ENCODE measurements at places on chromosomes 16 and 17.

DNA sequence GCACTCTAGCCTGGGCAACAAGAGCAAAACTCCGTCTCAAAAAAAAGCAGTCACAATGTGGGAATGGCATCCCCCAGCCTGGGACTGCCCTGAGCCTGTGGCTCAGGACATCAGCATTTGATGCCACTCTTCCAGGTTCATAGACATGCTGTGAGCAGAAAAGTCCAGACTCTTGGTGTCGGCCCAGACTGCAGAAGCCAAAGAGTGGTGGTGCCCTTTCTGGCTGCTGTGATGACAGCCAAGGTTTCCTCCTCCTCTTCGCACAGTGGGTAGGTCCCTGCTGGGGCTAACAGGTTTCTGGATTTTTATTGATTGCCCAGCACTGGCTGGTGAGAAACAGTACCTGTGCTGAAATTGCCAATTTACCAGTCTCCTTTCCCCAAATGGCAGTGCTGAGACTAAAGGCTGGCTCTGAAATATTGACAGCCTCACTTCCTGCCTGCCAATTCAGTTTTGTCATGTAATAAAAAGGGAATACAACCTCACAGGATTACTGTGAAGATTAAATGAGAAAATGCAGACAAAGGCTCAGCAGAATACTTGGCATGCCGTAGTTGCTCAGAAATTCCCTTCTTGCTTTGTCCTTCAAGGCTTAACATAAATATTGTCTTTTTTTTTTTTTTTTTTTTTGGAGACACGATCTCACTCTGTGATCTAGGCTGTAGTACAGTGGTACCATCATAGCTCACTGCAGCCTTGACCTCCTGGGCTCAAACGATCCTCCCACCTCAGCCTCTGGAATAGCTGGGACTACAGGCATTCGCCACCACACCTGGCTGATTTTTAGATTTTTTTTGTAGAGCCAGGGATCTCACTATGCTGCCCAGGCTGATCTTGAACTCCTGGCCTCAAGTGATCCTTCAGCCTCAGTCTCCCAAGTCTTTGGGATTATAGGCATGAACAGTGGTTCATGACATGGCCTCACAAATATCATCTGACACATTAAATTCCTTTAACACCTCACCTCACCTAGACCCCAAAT, 15.5 kb upstream of the UBE2G1 start:
- no peak for DNase-seq

- DNase-seq, result no peak
Measured at GRCh38 chr17:37551788-37552187, 57.4 kb downstream of the SYNRG start.

GRCh38 chr16:54171626-54172537, 114.7 kb downstream of the IRX3 start:
- peak; percentile 22 for DNase-seq

- DNase-seq, result no peak
Measured at GRCh38 chr16:80708823-80709222, 95.6 kb downstream of the CDYL2 start.

DNA sequence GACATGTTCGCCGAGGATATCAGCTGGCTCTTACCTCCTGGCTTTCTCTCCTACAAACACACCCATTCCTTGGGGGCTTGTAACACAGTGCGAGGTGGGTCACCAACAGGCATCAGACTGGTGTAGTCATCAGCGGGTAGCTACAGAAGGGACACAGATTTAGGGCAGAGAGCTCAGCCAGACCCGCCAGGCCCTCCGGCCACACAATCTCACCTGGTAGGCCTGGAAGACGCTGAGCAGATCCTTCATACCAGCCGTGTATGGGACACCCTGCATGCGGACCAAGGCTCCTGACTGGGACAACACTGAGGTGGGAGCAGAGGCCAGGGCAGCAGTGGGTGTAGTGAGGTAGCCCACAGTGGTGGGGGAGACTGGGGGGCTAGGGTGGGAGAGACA, 5.8 kb downstream of the ESRP2 start:
- no peak for DNase-seq

GRCh38 chr17:752620-753219, 656 bp upstream of the GEMIN4 start:
- no peak for DNase-seq

DNA sequence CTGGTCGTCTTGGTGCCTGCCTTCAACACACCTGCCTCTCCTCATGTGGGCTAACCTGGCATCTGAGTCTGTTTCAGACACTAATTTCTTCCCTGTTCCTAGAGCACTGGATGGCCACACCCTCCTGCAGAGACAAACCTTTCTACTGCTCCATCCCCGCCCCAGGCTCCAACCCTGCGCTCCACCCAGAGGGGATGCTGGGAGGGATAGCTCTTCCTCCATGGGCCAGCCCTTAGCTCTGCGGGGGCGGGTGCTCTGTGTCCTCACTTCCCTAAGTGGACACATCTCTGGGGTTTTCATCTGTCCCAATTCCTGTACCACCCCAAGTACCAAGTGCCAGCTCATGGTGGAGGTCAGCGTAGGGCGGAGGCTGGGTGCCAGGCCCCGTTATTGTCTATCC, 11.0 kb upstream of the CRISPLD2 start:
- no peak for DNase-seq

- no peak for DNase-seq
Measured at GRCh38 chr17:72775237-72775636, 317.3 kb downstream of the SLC39A11 start.

DNA sequence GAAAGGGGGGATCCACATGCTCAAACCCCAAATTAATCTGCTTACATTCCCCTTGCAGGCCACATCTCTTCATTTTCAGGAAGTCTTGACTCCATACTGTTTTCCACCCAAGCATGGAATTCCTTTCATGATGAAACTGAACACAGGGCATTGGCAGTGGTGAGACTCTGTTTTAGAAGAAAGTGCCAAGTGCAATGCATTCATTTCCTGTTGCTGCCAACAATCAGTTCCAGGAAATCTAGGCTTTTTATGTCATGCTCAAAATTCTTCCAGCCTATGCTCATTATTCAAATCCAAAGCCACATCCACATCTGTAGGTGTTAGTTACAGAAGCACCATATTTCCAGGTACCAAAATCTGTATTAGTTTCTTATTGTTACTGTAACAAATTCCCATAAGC, 4.1 kb downstream of the CCL2 start:
- DNase-seq, result peak; percentile 42

GRCh38 chr16:57687363-57687929, 7.2 kb upstream of the DRC7 start:
- no peak for DNase-seq

- DNase-seq, result no peak
Measured at GRCh38 chr17:61619493-61619892, 28.5 kb upstream of the NACA2 start.

- DNase-seq, result peak; percentile 82
Measured at GRCh38 chr17:80732268-80732667, 187.6 kb downstream of the RPTOR start.

- no peak for DNase-seq
Measured at GRCh38 chr16:24978370-24978914, 36.7 kb downstream of the ARHGAP17 start.

GRCh38 chr16:2846511-2847310, 11.3 kb downstream of the PRSS22 start:
- DNase-seq, result peak; percentile 27

GRCh38 chr16:17068524-17068923, 402.2 kb downstream of the XYLT1 start:
- DNase-seq, result no peak

- DNase-seq, result no peak
Measured at GRCh38 chr16:88977018-88977811, at the start of gene CBFA2T3. Gene CBFA2T3 (minus strand): TSS chr16:88977207. CDS start chr16:88976807, 400 bp downstream.

DNA sequence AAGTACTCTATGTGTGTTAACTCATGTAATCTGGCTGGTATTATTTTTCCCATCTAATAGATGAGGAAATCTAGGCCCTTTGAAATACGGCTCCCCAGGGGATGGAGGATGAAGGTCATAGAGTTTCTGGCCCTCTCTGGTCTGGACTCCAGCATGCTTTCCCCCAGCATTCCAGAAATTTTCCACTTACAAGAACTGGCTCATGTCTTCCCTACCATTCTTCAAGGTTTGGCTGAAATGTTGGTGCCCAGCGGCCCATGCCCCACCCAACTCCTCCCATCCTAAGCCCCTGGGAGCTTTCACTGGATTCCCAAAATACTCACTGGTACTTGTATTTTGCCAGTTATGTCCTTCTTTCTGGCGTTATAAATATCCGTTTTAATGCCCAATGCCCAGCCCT, 237.5 kb upstream of the NLRP1 start:
- peak; percentile 27 for DNase-seq

- DNase-seq, result no peak
Measured at GRCh38 chr16:81543571-81543970, 99.0 kb downstream of the CMIP start.

GRCh38 chr17:64565563-64565962, 58.8 kb downstream of the CEP95 start:
- peak; percentile 12 for DNase-seq

DNA sequence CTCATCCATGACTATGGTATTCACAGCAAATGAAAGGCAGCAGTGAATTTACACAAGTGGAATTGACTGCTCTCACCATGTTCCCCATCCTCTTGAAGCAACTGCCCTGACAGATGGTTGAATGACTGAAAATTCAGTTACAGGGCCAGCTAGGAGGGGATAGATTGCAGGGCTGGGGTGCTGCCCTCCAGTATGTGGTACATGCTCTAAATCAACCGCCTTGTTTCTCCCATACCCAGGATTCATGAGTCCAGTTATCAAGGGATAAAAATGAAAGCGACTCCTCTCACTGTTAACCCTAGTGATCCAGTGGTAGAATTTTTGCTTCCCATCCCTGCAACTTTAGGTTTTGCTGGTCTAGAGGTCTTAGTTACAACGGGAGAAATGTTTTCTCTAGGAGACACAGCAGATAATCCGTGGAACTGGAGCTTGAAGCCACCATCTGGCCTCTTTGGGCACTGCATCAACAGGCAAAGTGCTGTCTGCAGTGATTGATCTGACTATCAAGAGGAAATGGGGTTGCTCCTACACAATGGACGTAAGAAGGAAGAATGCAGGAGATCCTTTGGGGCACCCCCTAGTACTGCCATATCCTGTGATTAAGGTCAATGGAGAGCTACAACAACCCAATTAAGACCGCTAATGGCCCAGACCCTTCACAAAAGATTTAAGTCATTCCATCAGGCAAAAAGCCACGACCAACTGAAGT, 32.0 kb downstream of the SCPEP1 start:
- no peak for DNase-seq

GRCh38 chr16:67762385-67762784, 43.3 kb upstream of the GFOD2 start:
- no peak for DNase-seq

DNA sequence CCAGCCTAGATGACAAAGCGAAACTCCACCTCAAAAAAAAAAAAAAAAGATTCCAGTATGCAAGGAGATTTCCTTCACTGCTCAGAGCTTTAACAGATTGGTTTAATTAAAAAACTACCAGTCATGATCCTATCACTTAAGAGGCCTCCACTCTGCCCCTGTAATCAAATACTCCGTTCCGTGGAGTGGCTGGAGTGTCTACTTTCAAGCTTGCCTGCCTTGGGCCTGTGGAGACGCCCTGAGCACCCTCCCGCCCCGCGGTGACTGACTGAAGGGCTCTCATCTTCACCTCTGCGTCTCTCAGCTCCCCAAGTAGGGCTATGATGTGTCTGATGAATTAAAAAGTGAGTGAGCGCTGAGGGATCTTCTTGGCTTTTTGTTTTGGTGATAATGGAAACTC, 25.3 kb upstream of the TRPV3 start:
- DNase-seq, result no peak

- no peak for DNase-seq
Measured at GRCh38 chr16:11047939-11048800, 103.8 kb downstream of the CLEC16A start.

GRCh38 chr16:84673203-84673535, 24.9 kb downstream of the KLHL36 start:
- no peak for DNase-seq

DNA sequence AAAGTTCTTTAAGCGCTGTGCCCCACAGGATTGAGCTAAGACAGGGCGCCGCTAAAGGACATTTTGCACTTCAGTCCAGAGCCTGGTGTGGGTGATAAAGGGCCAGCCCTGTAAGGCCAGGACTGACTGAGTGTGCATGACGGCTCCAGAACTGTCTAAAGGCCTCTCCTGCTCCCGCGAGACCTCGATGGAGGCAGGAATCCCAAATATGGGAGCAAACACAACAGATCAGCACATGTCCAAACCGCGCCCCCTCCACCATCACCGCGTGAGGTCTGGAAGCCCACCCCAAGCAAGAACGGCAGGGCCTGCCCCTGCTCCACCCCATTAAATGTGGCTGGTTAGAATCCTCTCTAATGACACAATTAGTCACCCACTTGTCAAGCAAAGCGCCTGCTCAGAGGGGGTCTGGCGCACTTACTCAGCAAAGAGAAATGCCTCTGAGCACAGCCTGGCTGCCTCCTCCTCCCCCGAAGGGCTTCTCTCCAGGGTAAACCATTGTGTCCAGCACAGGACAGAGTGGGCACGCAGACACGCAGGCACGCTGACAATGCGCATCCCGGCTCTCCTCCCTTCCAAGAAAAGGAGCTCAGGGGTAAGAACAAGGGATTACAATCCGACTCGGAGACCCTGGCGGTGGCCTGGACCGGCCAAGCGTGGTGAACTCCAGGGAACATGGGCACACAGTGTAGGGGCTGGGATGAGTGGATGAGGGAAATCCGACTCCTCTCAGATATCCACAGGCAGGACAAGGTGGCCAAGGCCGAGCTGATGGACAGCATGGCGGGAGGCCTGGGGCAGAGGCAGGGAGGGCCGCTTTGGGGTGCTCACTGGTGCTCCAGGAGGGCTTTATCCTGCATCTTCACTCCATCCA, 1.5 kb downstream of the MXRA7 start:
- DNase-seq, result peak; percentile 95

DNA sequence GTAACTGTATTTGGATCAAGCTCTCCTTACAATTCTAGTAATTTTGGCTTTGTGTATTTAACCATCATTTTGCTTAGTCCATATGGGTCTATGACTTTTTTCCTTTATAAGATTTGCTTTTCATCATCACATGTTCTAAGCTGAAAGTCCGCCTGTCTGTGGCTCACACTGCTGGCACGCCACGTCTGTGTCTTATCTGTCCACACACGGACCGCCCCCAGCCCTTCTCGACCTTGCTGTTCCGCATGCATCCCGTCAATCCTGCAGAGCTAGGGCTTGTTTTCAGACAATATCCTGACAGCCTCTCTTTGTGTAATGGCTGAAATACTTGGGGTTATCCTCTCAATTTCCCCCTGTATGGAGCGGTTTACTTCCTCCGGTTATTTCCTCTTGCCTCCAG, 8.4 kb upstream of the ALDH3A1 start:
- DNase-seq, result no peak

GRCh38 chr16:78677181-78677731, 577.8 kb downstream of the WWOX start:
- no peak for DNase-seq

- no peak for DNase-seq
Measured at GRCh38 chr17:10156948-10157607, 41.3 kb downstream of the GAS7 start.

GRCh38 chr17:41535764-41536481, 7.8 kb upstream of the KRT19 start:
- DNase-seq, result no peak

Measured in GM04503 (cell line).